ENCODE measurements at places on chromosomes 2 and 18. TPM values are rescaled to one million over a fixed set of nuclear protein-coding genes. Genes with fewer than 3 reads are reported as not detected.

The PASK gene
- 14.8 TPM for total RNA-seq

- no peak for DNase-seq
Measured at GRCh38 chr18:78505851-78506461, 473.7 kb upstream of the SALL3 start.

The HJURP gene
- total RNA-seq = 6.3 TPM

DNA sequence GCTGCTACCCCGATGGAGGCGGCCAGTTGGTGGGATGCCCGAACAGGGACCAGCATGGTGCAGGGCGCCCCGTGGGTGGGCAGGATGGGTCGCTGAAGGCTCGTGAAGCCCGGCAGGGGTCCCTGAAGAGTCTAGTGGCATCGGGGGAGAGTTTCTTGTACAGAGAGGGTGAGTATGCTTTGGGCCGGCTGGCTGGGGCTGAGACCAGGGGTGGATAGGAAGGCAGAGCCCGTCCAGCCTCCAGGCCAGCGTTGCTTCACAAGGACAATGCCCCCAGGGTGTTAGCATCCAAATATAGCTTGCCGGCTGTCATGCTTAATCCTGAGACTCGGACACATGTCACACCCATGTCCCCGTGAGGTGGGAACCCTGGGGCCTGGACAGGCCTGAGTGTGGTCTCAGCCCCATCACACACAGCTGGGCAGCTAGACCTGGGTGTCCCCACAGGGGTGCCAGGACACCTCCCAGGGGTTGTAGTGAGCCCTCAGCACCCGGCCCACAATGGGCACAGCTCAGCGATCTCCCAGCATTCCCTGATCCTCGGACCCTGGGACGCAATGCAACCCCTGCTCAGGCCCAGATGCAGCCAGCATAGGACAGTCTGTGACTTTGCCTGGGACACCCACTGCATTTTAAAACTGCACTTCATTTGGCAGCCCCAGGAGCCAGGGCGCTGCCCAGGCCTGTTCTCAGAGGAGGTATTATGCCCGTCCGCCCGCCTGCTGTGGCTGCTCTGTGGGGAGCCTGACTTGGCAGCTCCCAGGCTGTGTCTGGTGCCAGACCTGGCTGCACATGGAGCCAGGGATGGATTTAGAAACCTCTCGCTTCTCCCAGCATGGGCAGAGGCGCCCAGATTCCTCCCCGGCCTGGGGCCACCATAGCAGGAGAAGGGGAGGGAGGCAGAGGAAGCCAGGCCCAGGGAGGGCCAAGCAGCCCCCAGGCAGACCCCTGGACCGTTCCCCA is 36.4 kb downstream of the RAMP1 start:
- DNase-seq = no peak

DNA sequence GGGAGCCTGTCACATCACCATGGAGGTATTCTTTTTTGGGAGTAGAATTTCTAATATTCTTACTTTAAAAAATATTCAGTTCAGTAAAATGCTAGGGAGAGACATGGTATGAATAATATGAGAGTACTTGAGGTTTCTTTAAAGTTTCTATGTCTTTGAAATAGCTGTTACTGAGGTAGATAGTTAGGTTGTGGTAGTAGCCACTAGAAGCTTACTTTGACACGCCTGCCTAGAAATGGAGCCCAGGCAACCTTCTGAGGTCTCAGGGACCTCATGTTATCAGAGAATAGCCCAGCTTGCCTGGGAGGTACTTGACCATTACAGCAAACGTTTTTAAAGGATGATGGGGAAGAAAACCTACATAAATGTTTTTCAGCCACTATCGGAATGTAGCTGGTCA is 131.2 kb downstream of the AGPS start:
- no peak for DNase-seq

- DNase-seq = no peak
Measured at GRCh38 chr2:146764301-146764700, 1080.5 kb upstream of the ACVR2A start.

DNA sequence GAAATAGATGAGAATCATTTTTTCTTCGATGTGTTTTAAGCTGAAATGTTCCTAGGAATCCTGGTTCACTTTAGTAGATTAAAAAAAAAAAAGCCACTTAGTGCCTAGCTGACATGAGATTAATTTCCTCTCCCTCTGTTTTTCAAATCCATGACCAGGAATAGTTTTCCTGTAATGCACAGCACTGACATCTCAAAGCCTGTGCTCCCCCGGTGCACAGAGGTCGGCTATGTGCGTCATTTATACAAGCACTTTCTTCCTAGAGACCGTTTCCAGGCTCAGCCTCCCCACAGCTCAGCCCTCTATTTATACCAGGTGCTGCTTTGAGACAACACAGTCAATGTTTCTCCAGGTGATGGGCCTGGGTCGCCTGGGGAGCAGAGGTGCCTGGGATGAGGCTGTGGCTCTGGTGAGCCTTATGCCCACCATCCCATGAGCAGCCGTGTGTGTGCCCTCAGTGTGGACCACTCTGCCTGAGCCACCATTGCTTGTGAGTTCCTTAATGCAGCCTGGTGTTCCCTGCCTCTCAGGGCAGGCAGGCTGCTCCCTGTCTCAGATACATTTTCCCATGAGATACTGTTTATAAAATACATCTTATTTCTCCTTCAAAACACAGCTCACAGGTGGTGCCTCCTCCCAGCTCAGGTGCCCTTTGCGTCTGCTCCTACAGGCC is 515.7 kb upstream of the HS6ST1 start:
- DNase-seq = no peak
